ENCODE measurements at places on chromosomes 2 and 18.

- DNase-seq: no peak
Observed at GRCh38 chr2:71453404-71454220, at the start of gene DYSF. DYSF (plus strand) TSS chr2:71453561.

DNA sequence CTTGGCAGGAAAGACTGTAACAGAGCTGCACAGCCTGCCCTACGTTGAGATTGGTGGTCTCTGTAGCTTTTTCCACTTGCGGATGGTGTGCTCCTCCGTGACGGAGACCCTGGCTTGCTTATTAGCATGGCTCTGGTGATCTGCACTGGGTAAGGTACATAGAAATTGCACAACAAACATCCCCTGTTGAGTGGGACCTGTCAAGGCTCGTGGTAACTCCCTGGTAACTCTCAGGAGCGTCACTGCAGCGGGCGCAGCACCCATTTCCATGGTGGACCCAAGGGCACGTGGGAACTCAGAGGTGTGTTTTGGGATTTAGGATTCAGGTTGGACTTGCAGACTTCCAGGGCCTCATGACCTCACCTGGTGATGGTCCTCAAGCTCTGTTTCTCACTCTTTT lies 1.1 kb downstream of the TRAF3IP1 start:
- no peak for DNase-seq

GRCh38 chr2:18046558-18047212 lies 168.2 kb downstream of the KCNS3 start:
- DNase-seq: no peak

DNA sequence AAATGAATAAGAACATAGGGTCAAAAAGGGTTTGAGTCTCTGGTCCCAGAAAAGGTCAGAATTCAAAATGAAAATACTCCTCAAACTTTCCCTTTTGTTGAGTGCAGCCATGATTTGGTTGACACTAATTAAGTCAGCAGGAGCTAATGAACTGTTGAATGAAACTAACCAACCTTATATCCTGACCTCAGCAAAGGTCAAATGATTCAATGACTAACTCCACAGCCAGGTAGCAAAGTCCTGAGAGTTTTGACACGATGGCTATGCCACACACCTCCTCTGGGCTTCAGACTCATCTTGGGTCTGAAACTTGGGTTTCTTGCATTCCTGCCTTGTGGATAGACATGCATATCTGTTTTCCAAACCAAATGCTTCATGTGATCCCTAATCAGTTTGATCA lies 172.3 kb downstream of the INO80D start:
- DNase-seq: no peak

DNA sequence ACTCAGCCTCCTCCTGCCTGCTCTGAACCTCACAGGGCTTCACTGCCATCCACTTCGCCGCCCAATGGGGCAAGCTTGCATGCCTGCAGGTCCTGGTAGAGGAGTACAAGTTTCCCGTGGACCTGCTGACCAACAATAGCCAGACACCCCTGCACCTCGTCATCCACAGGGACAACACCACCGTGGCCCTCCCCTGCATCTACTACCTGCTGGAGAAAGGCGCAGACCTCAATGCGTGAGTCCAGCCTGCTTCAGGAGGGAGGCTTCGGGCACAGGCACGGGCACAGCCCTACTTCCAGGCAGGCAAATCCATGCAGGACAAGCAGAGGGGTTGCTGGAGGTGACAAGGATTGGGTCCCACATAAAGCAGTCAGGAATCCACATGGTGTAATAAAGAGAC lies 1.2 kb downstream of the ANKRD53 start:
- no peak for DNase-seq

- DNase-seq: no peak
Observed at GRCh38 chr18:21496277-21496835, 104.1 kb downstream of the ESCO1 start.

DNA sequence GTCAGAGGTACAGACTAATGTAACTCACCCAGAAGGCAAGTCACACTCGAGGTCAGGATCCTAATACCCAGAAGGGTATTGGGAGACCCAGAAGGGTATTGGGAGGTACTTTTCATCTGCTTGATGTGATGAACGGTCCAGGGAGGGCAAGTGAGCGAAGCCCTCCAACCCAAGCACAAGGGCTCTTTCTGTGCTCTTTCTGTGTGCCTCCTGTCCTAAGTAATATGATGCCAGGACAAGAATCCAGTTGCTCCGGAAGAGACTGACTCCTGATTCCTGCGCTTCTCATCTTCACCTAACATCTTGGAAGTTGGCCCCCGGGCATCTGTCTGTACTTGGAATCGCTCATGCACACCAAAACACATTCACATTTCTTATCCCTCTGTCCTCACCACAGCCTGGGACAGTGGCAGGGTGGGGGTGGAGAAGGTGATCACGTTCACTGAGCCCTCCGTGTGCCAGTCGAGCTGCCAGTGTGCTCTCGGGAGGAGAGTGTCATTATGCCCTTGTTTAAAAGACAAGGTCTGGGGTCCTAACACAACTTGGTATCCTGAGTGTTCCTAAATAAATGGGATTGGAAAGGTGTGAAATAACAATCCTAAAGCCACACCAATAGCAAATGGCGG lies 17.1 kb downstream of the GYPC start:
- no peak for DNase-seq

DNA sequence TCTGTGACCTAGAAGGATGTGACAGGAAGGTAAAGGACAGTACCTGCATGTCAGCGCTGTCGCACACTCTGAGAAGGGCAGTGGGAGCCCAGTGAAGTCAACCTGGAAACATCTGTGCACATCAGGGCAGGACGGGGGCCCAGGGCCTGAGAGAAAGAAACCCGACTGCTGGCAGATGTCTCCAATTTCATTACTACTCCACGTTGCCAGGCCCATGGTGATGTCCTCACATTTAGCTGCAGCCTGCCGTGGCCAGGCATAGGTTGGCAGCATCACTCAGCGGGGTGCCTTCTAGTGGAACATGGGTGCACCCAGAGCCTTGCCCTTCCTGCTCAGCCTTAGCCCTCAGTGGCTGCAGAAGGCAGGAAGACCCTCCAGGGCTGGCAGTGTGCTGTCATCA lies 72.3 kb upstream of the FOSL2 start:
- no peak for DNase-seq

GRCh38 chr2:10911291-10912075 lies at the start of gene KCNF1:
KCNF1 (plus strand) TSS chr2:10911934; CDS start chr2:10912427, 493 bp downstream.
- no peak for DNase-seq

DNA sequence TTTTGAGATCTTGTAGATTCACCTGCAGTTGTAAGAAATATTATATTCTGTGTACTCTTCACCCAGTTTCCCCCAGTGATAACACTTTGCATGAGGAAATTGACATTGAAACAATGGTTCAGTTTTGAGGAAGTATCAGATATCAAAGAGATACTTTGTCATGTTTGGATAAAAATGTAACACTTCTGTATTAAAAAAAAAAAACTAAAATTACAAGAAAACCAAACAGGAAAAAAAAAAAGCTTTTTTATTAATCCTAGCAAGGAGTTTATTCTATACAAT lies 204.0 kb downstream of the ARL4C start:
- no peak for DNase-seq

DNA sequence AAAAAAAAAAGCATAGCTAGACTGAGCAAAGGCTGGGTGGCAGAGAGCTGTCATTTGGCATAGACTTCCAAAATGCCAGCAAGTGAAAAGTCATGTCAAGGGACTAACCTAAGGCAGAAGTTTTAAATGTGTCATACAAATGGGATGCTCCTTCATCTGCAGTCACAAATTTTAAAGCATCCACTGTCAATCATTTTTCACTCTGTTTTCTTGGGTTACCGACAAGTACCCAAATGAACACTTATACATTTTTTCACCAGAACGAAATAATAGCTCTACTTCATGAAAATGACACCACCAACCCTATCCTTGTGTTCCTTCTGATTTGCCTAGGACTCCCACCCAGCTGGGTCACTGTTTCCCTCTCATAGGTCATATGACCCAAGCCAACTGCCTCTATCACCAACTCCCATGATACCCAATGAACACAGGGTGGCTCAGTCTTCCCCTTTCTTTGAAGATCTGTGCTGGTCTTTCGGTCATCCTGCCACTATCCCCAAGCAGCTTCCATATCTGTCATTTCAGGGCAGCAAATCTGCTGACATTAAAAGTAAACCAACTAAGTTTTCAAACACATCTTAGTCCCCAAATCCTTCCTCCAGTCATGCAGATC lies 21.5 kb downstream of the KLF7 start:
- DNase-seq: no peak

DNA sequence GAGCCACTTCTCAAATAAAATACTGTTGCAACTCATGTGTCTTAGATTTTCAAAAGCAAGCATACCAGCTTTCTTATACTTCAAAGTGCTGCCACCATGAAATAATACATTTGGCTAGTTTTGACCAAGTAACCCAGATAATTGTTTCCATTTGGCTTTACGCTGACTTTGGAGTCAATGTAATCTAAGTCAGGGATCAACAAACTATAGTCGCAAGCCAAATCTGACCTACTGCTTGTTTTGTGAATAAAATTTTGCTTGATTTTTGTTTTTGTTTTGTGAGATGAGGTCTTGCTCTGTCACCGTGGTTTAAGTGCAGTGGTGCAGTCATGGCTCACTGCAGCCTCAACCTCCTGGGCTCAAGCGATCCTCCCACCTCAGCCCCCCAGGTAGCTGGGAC lies 65.0 kb downstream of the OXER1 start:
- no peak for DNase-seq

- DNase-seq: no peak
Observed at GRCh38 chr2:88211003-88211808, 41.1 kb downstream of the THNSL2 start.

DNA sequence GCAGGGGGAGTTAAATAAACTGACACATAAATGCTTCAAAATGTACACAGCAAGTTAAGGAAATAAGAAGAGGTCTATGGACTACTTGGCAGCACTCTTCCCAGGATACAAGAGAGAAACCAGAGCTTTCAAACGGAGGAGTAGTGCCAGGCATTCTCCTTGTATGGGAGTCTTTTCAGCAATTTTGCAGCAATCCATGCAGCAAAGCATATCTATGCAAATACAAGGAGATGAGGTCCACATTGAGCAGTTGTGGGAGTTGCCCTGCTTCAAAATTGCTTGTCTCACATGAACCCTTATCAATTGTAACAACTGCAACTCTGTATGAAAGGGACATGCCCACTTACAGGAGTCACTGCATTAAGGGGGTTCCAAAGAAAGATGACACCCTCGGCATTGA lies 37.8 kb downstream of the SCN9A start:
- no peak for DNase-seq

- DNase-seq: no peak
Observed at GRCh38 chr2:43123981-43124686, 102.3 kb downstream of the ZFP36L2 start.

DNA sequence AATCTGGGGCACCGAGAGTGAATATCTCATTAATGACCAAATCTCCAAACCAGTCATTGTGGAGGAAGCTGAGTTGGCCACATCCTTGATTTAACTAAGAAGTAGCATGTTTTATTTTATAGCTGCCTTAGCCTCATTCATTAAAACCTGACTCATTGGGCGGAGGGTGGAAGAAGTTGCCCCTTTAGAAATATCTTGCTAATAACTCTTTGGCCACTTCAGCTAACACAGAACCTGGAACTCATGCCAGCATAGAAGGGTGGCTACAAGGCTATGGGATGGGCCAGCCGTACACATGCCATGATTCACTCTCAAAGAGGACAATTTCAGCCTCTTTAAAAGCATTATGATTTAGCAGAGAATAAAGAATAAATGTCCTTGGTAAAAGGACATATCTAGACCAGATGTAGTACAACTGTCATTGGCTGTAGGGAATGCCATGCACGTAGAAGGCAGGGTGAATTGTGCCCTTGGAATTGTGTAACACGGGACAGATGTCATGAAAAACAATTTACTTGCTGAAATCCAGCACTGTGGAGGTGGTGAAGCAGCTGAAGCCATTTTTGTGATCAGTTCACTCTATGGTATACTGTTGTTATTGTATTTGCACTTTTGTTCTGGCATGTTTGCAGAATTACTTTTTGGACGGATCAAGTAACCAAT lies 330.0 kb downstream of the PLCL1 start:
- DNase-seq: no peak

DNA sequence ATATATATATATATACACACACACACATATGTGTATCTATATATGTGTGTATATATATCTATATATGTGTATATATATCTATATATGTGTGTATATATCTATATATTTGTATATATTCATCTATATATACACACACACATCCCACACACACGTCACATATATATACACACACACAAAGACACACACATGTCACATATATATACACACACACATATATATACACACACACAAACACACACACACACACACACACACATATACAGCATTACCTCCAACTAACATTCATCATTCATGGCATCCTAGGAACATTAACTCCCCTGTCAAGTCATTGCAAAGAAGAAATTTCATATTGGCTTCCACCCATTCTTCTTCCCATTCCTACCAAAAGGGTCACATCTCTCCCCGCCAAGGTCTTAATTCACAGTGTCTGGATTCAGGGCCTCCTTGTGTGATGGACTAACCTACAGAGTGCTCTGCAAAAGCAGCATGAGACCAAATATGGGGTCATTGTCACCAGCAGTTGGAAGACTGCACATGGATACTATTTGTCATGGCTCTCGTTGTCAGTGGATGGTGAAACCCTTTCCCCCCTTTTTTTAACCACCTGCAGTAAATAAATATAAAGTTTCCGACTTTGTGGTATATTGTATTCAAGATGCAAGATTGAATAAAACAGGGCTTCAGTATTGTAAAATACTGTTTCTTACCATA lies 67.0 kb downstream of the IRS1 start:
- no peak for DNase-seq

GRCh38 chr18:12811191-12811950 lies 72.7 kb downstream of the PTPN2 start:
- no peak for DNase-seq

- DNase-seq: no peak
Observed at GRCh38 chr18:6199777-6200176, 214.9 kb downstream of the L3MBTL4 start.

GRCh38 chr2:174014011-174014698 lies 49.0 kb upstream of the SP3 start:
- no peak for DNase-seq

DNA sequence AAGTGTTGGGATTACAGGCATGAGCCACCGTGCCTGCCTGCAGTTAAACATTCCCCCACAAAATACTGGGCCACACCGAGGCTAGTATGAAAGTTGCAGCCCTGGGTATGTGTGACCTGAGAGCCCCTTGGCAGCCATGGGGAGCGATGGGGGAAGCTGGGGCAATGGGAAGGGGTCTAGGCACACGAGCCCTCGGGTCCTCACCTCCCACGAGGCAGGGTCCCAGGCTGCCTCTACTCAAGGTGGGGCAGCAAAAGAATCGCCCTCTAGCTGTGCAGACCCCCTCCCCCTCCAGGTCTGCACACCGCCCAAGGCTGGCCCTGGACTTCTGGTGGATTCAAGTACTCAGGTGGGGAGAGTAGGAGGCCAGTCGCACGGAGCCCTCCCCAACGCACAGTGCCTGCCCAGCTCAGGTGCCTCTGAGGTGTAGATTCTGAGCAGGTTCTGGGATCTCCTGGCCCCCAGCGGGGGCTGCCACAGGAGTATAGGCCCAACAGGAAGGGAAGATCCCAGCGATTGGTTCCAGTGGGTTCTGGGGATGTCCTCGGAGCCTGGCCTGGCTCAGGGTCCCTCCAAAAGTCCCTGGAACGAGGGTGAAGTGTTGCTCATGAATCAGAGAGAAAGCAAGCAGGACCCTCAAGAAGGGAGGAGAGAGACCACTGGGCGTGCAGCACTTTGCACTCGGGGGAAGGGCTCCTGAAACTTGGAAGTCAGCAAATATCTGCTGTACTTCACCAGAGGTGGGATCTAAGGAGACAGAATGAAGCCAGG lies 2.6 kb downstream of the GPR35 start:
- no peak for DNase-seq
